GM23248 (cell line): ENCODE measurements at places on chromosomes 5 and 9.

DNA sequence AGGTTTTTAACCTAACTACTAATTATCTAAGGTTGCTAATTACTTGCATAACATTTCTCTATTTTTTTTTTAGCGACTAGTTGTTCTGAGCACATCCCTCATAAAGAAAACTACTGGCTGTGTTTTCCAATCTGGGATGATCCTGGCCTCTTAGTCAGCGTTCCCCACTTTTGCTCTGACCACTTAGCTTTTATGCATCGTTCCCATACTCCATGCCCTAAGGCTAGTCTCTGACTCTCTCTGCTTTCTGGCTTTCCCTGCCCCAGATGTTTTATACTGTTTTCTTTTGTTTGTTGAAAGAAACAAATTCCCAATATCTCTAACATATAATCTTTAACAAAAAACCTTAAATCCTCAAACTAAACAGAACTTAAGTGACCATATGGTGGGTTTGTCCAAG, 217.9 kb downstream of the SPATA31D1 start:
- peak; percentile 30 for DNase-seq

- DNase-seq = no peak
Observed at GRCh38 chr5:106363578-106363977, 1307.2 kb downstream of the EFNA5 start.

GRCh38 chr9:129412814-129413536, 207.9 kb downstream of the C9orf50 start:
- DNase-seq = peak; percentile 94

- no peak for DNase-seq
Observed at GRCh38 chr9:123408313-123409262, 52.6 kb downstream of the CRB2 start.

- DNase-seq = peak; percentile 38
Observed at GRCh38 chr9:27528886-27529315, 713 bp downstream of the MOB3B start.

DNA sequence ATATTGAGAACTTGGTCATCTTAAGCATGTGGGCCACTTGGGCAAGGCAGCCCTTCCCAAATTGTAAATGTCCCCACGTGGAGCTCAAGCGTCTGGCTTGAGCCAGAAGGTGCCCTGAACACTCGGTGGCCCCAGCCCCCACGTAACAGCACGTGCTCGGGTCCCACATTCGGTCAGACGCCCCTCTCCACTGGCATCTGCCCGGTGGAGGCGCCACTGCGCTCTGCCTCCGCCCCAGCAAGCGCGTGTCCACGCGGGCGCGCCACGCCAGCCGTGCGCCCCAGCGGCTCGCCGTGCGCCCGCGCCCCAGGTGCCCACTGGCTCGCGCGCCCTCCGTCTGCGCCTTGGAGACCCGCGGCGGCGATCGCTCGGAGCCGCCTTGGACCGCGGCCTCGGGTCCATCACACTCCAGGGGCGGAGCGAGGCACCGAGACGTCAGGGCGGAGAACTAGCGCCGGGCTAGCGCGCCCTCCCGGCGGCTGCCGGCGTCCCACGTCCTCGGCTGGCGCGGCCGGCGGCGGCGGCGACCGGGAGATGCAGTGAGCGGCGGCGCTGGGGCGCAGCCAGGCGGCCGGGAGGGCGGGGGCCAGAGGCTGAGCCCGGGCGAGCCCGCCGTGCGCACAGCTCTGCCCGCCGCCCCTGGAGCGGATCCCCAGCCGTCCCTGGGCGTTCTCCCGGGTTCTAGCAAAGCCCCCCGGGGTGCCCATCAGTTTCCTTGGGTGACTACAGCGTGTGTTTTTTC, at the start of gene PALM2AKAP2:
PALM2AKAP2 (plus strand) TSS at position 488 of the 742 bp plus-strand sequence. CDS start 291 bp downstream, outside the sequence.
- peak; percentile 89 for DNase-seq

- DNase-seq = peak; percentile 15
Observed at GRCh38 chr5:168022446-168023169, 268.8 kb upstream of the WWC1 start.

GRCh38 chr5:67206461-67206860, 9.9 kb upstream of the CD180 start:
- no peak for DNase-seq

DNA sequence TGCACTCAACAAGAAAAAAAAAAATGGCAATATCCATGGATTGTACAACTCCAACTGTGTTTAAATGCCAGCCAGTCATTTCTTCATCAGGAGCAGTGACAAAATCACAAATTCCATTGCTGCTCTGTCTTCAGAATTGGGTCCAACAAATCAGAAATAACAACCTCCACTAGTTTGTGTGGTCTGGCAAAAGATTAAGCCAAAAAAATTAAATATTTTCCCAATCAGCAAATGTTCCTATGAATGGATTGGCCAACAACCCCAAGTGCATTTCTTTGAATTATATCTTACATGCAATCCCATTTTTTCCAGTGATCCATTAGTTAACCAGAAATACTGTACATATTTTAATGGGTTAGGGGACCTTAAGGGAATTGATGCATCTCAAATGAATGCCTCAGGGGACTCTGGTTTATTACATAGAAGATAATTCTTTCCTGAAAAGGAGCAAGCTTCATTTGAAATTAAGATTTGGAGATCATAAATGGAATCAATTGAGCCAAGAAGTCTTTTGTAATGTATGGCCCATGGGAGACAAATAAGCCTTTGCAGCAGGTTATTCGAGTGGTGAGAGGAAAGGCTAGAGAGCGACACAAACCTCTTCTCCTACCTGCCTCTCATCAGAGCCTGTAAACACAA, 131.8 kb downstream of the TLE1 start:
- DNase-seq = peak; percentile 25

GRCh38 chr5:176985516-176985915, 21.1 kb downstream of the UIMC1 start:
- no peak for DNase-seq

DNA sequence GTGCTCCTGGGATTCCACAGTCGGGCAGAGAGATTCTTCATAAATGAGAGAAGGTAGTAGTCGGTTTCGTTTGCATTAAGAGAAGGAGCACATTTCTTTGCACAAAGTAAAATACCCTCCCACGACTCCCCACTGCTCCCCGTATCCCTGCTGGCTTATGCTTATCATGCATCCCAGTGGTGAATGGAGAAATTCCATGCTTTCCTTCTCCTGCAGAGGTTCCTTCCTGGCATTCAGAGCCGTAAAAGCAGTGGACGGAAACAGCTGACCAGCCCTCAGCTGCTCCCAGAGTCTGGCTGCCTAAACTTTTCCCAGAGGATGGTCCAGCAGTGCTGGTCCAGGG, 93.1 kb downstream of the C9orf152 start:
- no peak for DNase-seq

DNA sequence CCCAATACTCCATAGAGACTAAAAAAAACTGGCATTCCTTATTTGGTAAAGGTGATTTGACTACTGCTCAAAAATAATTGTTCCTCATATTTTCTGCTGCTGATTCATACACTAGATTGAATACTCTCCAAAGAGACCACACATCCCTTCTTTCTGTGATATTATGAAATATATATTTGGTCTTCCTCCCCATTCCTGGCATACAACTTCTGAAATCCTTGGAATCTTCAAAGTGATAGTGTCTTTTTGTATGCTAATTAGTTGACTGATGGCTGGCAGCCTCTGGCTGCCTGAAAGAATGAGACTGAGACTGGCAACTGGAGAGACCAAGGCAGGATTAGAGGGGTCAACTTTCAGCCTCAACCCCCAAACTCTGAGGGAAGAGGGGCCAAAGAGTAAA, 348.0 kb upstream of the RFX3 start:
- peak; percentile 30 for DNase-seq

DNA sequence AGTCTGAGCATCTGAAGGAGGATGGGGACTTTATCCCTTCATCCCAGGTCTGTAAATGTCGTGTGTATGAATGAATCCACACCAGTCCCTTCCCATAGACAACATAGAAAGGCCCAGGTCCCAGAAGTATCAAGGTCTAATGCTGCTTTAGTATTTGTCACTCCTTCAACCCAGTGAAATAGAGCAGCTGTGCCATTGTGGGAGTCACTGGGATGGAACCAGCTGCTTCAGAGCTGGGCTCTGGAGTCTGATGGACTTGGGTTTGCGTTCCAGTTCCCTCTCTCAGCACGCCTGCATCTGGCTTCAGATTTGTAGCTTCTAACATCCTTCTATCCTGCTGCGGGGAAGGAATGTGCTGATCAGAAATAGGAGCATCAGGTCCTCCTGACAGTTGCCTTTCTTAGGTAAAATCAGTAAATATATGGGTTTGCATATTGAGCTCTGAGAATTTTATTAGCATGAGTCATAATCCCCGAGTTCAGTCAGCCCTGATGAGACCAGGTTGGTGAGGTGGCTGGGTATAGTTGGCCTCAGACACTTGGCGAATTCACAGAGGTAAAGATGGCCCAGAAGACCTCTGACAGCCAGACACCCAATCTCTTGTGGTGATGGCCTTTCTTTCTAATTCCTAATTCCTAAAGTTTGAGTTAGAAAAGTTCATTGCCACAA, 10.1 kb downstream of the ACO1 start:
- no peak for DNase-seq

DNA sequence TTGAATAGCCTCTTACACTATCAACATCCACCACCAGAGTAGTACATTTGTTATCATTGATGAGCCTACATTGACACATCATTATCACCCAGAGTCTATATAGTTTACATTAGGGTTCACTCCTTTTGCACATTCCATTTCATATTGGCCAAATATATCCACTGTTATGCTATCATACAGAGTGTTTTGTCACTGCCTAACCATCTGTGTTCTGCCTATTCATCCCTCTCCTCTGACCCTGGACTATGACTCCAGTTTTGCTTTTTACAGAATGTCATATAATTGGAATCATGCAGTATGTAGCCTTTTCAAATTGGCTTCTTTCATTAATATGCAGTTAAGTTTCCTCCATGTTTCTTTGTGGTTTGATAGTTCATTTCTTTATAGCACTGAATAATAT, 904.7 kb downstream of the TLE1 start:
- DNase-seq = no peak

DNA sequence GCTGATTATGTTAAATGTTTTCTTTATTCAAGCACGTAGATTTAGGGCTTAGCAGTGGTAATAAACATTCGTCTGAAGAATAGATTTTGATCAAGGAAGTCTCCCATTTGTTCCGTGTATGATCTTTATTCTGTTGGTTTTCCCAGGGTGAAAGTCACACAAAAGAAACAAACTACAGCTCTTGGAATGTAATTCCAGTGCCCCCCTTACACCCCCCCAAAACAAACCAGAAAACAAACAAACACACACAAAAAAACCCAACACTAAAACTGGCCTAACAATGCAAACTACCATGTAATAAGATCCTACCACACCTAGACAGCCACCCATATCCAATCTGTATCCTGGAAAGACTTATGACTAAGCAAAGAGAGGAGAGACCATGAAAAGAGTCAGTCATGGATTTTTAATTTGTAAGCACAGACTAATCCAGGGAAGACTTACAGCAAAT, 196.2 kb upstream of the ELL2 start:
- DNase-seq = no peak

DNA sequence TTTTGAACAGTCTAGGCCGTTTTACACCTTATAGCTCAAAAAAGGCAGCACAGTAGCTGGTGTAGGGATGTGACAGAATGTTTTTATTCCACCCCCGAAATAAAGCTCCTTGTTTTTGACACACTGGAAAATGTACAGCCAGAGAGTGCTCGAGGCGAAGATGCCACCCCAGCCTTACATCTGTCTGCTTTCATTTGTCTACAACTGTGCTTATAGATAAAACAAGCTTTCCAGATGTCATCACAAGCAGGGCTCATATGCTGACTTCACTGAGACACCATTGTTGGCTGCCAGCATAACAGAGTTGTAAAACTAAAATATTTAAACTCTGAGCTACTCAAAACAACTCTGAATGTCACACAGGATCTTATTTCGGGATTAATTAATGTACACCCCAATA, 386.3 kb downstream of the BNC2 start:
- DNase-seq = no peak

DNA sequence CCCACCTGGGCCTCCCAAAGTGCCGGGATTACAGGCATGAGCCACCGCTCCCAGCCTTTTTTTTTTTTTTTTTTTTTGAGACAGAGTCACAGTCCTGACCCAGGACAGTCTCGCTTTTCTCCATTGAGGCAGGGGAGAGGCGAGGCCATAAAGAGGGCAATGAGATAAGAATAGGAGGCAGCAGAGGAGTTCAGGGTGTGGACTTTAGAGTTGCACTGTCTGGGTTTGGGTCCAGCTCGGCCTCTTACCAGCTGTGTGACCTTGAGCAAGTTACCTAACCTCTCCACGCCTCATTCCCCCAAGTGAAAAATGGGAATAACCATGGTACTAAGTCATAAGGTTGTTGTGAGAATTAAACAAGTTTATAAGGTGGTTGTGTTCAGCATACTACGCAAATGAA, 24.6 kb upstream of the ANKH start:
- no peak for DNase-seq

DNA sequence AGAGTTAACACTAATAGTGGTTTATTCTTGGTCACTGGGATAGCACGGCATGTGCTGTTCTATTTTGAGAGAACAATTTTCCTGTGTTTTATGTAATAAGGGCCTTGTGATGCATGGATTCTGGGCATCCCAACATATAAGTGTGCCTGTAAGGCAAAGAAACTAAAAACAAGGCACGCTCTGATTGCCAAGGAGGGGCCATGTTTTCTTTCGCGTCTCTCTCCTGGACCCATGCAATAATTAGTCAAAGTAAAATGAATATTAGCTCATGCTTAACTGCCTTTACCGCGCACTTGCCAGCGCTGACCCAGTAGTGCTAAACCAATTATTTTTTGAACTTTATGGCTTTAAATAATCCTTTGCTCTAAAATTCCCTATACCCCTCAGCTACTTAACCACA, 140.9 kb downstream of the PSAT1 start:
- DNase-seq = no peak

GRCh38 chr5:36570301-36571095, 35.9 kb upstream of the SLC1A3 start:
- DNase-seq = peak; percentile 22

DNA sequence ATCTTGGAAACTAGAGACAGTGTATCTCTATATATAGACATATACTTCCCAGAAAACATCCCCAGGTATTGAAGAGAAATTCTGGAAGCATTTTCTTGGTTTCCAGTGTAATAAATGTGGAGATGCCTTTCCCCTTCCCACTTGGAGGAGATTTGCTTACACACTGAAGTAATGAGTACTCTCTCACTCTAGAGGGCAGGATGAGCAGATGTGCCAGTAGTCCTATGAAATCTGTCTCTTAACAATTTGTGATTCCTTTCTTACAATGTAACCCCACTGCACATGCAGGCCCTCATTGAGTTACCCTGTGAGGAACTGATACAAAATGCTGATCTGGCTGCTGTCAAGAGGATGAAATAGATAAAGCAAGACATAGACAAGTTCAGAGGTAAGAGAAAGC, 567.2 kb downstream of the SLCO4C1 start:
- DNase-seq = peak; percentile 2

DNA sequence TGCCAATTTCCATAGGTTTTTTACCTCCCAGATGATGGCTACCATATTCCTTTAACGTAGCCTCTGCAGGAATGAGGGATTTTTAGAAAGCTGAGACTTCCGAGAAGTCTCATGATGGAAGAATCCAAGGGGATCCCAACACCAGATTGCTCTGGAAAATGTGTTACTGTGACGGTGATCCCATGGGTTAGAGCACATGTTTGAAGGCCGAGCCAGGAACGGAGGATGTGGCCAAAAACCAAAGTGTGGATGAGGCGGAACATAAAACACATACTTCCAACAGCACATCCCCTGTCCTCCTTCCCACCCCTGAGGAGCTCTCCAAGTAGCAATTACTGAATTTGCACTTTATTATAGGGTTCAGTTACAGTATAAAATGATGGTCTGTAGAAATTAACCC, 82.6 kb downstream of the GPR21 start:
- DNase-seq = no peak
